Activated T-helper 1 cell treated with Interleukin-2 at 50 U/mL for 16 hours (primary cell): ENCODE measurements at places on chromosomes 7 and 10.

DNA sequence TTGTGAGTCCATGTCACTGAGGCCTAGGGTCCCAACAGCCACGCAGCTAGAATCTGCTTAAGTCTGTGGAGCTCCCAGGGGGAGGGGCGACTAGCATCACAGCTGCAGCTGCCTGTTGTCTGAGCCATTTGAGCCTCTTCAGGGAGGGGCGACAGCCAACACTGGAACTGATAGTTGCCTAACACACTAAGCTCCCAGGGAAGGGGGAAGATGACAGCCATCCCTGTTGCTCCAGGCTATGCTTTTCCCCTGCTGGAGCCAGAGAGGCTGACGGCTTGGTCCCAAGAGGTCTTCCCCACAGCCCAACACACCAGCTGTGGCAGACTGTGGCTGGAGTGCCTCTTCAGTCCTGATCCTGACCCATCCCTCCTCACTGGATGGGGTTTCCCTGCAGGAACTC is 817.5 kb downstream of the NXPH1 start:
- no peak for DNase-seq

DNA sequence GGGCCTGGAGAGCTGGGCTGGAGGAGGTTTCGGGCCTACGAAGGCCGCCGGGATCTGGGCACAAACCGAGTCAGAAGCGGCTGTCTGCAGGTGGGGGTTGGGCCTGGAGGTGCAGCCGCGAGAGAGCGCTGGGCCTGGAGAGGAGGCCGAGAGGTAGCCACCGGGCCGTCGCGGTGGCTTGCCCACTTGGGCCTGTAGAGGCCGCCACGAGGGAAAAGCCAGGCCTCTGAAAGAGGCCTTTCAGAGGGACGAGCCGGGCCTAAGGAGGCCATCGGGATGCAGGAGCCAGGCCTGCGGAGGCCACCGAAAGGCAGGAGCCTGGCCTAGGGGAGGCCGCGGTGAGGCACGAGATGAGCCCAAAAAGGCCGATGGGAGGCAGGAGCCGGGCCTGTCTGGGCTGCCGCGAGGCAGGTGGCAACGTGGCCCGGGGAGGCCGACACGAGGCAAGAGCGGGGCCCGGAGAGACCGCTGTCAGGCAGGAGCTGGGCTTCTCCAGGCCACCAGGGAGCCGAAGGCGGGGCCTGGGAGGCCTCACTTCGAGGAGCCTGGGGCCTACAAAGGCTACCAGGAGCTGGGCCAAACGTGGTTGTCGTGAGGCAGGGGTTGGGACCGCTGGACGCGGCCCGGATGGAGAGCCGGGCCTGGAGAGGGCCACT is 25.6 kb downstream of the MDH2 start:
- DNase-seq, result no peak

DNA sequence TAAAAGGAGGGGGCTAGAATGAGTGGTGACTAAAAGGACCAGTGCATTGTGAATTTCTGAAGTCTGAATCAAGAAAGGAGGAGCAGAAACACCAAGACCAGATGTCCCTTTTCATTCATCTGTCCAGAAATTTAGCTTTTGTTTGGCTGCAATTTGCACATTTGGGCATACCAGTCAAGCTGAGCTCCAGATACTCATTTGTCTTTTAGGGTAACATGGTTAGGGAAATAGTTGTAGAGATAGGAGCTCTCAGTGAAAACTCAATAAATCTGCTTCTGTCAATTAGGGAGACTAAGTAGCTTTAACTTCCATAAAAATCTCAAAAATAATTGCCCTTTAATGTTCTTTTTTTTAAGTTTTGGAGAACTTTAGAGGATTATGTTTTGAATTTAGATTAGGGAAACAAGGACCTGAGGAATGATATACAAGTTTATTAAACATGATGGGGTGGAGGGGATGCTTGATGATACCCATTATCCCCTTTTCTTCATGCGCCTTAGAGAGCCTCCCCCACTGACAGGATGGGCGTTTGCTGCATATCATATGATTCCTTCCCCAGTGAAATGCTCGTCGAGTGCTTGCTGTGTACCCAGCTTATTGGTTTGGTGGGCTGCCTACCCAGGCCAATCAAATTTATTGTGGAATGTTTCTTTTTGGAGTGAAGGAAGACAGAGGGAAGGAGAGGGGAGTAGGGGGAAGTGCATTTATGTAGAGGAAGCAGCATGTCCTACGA is 50.7 kb upstream of the RPA3 start:
- DNase-seq, result no peak

DNA sequence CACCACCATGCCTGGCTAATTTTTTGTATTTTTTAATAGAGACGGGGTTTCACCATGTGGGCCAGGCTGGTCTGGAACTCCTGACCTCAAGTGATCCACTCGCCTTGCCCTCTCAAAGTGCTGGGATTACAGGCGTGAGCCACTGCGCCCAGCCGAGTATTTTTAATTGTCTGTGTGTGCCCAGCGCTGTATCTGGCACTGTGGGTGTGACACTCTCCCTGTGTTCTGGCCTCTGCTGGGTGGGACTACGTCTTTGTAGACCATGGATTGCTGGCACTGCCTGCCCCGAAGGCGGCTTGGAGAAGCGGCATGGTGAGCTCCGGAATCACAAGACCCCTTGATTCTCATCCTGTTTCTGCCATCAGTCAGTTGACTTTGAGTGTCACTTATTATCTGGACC is 136.2 kb downstream of the CDH23 start:
- no peak for DNase-seq

DNA sequence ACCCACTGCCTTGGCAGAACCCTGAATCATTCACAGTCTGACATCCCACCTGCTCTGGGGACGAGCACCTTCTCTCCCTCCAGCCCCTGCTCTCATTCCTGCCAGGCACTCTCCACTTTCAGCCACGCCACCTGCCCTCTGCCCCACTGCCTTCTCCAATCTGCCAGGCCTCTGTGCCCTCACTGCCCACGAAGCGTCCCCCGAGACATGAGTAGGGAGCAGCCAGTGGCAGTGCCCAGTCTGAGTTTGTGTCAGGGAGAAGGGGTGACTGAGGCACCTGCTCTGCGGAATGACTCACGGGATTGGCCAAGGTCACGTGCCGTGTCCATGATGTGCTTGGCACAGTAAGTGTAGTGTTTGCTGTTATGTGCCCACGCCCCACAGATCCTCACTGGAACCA is 215.2 kb upstream of the PPP2R2D start:
- no peak for DNase-seq

GRCh38 chr10:102785818-102786217 is 42.1 kb downstream of the WBP1L start:
- DNase-seq, result no peak

DNA sequence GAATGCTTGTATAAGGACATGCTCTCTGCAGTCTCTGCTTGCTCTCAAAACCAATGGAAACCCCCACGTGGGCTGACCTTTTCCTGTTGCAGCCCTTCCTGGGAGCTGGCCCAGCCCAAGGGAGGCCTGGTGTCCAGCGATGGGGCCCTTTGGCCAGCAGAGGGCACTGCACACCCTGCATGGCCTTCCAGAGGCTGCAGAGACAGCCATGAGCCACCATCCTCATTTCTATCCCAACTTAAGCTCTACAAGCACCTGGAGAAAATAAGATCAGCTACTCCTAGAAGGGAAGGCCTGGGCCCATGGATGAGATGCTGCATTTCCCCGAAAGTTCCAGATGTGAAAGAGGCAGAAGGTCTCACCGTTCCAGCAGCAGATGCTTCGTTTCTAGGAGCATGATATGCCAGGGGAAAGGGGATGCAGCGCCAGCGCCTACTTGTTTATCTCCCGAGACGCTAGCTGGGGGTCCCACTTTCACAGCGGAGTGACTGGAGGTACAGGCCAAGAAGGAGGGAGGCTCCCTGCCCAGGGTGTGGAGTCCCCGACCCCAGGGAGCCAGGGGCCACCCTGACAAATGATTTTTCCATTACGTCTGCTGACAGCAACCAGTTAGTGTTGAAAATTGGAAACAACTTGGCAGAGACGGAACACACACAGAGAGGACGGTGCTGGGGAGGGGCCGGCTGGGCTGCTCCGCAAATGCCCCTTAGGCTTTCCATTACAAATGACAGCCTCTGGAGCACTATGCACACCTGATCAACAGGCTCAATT is 106.4 kb downstream of the ZRANB1 start:
- DNase-seq, result peak; percentile 33

- DNase-seq, result no peak
Measured at GRCh38 chr10:60883187-60883586, 60.8 kb downstream of the RHOBTB1 start.

- no peak for DNase-seq
Measured at GRCh38 chr10:76547352-76547972, 1090.1 kb downstream of the KCNMA1 start.

- DNase-seq, result no peak
Measured at GRCh38 chr10:124665558-124665957, 78.6 kb downstream of the FAM53B start.

- DNase-seq, result no peak
Measured at GRCh38 chr10:5424751-5425150, 12.4 kb downstream of the NET1 start.

GRCh38 chr7:30800785-30801252 is 29.6 kb downstream of the MINDY4 start:
- no peak for DNase-seq

GRCh38 chr7:147535701-147536111 is 1054.9 kb upstream of the C7orf33 start:
- no peak for DNase-seq

GRCh38 chr10:99370993-99371392 is 41.8 kb downstream of the CNNM1 start:
- DNase-seq, result no peak

GRCh38 chr10:58641095-58641531 is 128.4 kb downstream of the BICC1 start:
- DNase-seq, result no peak

DNA sequence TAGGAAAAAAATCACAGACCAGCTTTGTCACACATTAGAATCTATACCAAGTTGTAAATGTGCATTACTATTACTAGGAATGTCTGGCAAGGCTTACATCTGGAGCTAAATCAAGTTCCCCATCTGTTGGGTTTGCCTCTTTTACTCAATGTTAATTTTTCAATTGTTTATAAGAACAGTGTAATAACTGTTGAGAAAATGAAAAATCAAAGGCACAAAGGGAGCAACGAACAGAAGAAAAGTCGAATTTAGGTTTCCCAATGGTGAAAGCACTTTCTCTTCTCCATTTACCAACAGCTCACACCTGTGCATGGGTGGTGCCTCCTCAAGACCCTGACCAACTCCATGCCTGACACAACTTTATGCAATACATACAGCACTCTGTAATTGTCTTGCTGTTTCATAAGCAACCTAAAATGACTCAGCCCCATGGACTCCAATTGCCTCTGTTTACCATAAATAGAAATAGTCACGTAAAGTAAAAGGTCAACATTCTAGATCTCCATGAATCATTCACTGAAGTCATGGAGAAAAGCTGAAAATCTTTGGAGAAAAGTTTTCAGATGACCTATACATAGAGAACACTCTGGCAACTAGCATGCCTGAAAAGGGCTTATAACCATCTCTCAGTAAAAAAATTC is 95.5 kb upstream of the KCNIP2 start:
- DNase-seq, result no peak

DNA sequence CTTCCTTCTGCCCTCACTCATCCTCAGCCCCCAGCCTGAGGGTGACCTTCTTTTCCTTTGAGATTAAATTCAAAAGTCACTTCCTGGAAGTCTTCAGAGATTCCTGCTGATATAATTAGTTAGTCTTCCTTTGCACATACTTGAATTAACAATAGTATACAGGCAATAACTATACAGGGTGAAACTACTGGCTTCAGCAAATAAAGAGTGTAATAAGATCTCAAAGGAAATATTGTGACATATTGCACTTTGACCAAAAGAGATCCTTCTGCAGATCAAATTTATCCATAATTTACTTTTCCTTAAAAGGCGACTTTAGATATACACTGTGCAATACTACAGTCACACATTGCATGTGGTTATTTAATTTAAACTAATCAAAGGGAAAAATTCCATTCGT is 123.8 kb downstream of the SEMA3A start:
- DNase-seq, result no peak

DNA sequence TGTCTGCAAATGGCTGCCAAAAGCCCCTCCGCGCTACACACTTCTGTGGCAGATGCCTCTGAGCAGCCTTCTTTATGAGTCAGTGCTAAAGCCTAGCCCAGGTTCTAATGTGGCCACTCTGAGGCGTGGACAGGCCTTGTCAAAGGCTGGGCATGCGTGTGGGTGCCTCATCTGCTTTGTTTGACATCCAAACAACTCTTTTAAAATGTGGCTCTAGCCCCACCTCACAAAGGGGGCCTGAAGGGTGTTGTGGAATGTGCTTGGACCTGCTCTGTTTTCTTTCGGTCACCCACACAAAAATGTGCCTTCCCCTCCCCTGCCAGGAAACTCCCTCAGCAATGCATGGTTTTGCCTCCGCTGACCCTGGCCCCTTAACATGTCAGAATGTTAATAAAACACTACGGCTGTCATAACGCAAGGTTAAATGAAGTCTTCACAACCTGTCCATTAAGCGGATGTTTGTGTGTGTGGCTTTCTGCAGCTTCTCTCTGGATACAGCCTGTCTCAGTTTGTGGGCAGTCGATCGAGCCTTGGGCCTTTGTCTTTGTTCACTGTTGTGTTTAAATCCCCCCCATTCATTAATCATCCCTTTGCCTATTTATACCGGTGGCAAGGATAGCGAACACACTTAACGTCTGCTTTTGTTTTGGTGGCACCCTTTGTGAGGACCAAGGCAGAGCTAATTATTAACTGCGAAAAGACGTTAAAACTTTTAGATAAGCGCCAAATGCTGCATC is 718.9 kb downstream of the LRMDA start:
- no peak for DNase-seq

DNA sequence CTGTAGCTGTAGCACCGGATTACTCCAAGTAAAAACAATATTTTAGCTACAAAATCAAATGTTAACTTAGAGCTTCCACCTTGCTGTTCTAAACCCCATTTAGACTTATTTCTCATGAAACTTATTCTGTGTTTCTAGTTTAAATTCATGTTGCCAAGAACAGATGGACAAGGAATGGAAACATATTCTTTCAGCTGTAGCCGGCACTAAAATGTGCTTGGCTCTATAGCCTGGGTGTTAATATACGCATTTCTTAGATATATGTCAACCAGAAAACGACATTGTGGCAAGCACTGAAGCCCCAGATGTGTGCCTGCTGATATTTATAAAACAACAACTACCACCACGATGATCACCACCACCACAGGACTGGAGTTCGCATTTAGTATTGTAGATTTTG is 190.3 kb upstream of the ETV1 start:
- no peak for DNase-seq

DNA sequence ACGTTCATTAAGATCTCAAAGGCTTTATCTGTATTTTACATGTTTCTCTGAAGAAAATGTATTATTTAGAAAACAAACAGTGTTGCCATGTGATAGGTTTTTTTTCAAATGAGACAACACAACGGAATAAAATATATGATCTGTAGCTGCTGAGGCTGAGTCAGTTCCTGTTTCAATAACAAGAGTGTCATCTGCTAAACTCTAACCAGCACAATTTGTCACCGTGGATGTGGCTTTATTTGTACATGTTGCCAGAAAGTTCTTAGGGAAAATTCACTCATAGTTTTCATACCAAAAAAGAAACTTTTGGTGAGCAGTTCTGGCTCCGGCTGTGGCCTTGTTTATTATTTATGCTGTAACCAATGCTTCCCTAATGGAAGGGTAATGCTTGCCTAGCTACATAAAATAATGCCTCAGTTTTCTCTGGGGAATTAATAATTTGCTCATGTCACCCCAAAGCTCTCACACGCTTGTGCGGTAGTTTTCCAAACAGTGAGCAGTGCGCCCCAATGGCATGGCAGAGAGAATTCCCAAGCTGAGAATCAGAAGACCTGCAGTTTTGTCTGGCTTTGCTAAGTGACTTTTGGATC is 20.3 kb upstream of the KLF6 start:
- no peak for DNase-seq
